ENCODE measurements at places on chromosomes 6 and 20. TPM values are rescaled to one million over a fixed set of nuclear protein-coding genes. Genes with fewer than 3 reads are reported as not detected.

- no peak for DNase-seq
These were observed 679.5 kb upstream of the NRSN1 start for GRCh38 chr6:23446469-23446967.

- no peak for DNase-seq
These were observed 18.8 kb downstream of the ZKSCAN3 start for GRCh38 chr6:28368522-28368921.

- no peak for DNase-seq
These were observed 891.4 kb downstream of the TFAP2A start for GRCh38 chr6:9523462-9523861.

GRCh38 chr6:19943042-19943441 is 105.9 kb downstream of the ID4 start:
- no peak for DNase-seq

DNA sequence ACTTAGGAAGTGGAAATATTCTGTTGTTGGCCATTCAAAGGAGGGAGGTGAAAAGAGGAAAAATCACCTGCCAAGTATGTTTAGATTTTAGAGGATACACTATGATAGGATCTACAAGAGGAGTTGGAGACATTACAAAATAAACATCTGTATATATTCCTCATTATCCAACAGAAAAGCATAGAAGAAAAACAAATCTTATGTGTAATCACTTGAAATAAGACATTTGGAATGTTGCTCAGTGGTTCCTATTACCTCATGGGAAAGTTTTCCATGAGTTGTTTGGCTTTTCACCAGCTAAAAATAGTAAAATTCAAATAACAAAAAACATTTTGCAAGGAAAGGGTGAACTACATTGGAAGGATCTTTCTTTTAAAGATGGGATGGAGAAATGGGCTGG is 76.7 kb upstream of the CARMIL1 start:
- no peak for DNase-seq

DNA sequence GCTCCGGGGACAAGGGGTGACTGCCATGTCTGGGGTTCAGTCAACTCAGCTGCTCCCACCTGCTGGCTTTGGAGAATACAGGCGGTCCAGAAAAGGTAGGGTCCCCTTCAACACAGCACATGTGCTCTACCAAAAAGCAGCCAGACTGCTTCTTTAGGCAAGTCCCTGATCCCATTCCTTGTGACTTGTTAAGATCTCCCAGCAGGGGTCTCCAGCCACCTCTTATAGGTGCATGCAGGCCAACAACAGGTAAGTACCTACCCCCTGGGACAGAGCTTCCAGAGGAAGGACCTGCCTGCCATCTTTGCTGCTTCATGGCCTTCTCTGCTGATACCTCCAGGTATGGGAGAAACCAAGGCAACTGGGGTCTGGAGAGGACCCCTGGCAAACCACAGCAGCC is 106.5 kb downstream of the HACE1 start:
- DNase-seq: no peak

The KIF25 gene
- total RNA-seq: not detected

DNA sequence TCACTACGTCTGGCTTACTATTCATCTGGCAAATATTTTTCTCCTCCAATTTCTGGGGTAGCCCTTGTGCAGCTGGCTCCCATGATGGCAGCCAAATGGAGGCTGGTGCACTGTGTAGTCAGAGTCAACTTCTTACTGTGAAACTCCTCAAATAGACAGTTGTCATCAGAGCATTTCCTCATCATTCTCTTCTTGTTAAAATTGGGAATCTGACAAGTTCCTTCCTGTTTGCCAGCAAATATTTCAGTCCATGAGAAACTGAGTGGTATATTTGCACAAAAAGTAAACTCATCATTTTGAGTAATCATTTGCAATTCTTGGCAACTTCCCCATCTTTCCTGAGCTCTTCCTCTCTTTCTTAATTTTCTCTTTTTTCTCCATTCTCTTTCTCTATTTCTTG is 394.9 kb upstream of the RGS17 start:
- DNase-seq: no peak

GRCh38 chr6:112331306-112331705 is 15.8 kb upstream of the RFPL4B start:
- DNase-seq: no peak
